ENCODE measurements at places on chromosomes 1 and 21. TPM values are rescaled to one million over a fixed set of nuclear protein-coding genes. Genes with fewer than 3 reads are reported as not detected.

DNA sequence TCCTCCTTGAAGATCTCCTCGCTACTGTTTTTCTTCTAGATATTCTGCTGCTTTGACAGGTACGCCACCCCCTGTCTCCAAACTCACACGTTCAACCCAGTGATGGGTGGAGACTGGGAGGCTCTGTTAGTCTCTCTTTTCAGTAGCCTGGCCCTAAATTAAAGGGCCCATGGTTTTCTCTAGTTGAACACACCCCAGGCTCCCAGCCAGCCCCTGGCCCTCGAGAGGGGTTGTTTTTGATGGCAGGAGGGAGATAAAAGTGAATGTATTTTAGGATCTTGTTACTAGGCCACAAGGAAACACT is 21.6 kb upstream of the CLDN14 start:
- H3K36me3 ChIP-seq, result no peaks in the 10 kb centered on the region
- H3K27me3 ChIP-seq, result no peaks in the 10 kb centered on the region
- no peak overlapping the region for H3K27ac ChIP-seq

- H3K4me3 ChIP-seq, result no peak overlapping the region
- H3K36me3 ChIP-seq, result no peaks in the 10 kb centered on the region
- no peaks in the 10 kb centered on the region for H3K4me1 ChIP-seq
Measured at GRCh38 chr1:228818928-228819630, 83.8 kb downstream of the RHOU start.

DNA sequence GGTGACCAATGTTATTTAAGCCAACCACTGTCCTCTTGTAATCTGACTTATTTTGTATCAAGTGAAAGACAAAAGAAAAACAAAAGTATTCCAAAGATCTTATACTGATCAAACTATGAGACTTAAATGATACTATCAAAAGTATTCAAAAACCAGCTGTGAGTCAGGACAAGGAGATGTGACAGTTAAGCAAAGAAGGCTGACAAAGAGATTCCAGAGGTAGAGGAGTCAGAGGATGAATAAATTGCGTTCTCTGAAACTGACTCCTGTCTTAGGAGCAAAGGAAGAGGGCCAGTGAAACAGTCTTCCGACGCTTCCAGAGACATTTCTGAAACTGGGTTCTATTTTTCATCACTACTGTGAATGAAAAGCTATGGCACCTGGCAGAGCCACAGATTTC is 20.9 kb downstream of the TMEM50B start:
- peaks cover 63% of the 10 kb centered on the region for H3K36me3 ChIP-seq
- no peaks in the 10 kb centered on the region for H3K4me1 ChIP-seq
- no peak overlapping the region for H3K4me3 ChIP-seq
- no peaks in the 10 kb centered on the region for H3K27me3 ChIP-seq

GRCh38 chr1:117812869-117813511 is 116.4 kb downstream of the GDAP2 start:
- no peak overlapping the region for H3K27ac ChIP-seq
- no peaks in the 10 kb centered on the region for H3K27me3 ChIP-seq
- no peaks in the 10 kb centered on the region for H3K36me3 ChIP-seq
- DNase-seq, result no peak
- H3K4me3 ChIP-seq, result no peak overlapping the region

GRCh38 chr1:164320790-164321731 is 237.9 kb upstream of the PBX1 start:
- no peaks in the 10 kb centered on the region for H3K4me1 ChIP-seq
- H3K36me3 ChIP-seq, result no peaks in the 10 kb centered on the region
- H3K27ac ChIP-seq, result no peak overlapping the region
- no peak overlapping the region for H3K4me3 ChIP-seq
- H3K27me3 ChIP-seq, result no peaks in the 10 kb centered on the region

- H3K27me3 ChIP-seq, result no peaks in the 10 kb centered on the region
- DNase-seq, result no peak
- no peak overlapping the region for H3K4me3 ChIP-seq
- H3K27ac ChIP-seq, result no peak overlapping the region
- no peaks in the 10 kb centered on the region for H3K4me1 ChIP-seq
- no peaks in the 10 kb centered on the region for H3K36me3 ChIP-seq
Measured at GRCh38 chr1:24085546-24085945, 26.4 kb downstream of the MYOM3 start.

DNA sequence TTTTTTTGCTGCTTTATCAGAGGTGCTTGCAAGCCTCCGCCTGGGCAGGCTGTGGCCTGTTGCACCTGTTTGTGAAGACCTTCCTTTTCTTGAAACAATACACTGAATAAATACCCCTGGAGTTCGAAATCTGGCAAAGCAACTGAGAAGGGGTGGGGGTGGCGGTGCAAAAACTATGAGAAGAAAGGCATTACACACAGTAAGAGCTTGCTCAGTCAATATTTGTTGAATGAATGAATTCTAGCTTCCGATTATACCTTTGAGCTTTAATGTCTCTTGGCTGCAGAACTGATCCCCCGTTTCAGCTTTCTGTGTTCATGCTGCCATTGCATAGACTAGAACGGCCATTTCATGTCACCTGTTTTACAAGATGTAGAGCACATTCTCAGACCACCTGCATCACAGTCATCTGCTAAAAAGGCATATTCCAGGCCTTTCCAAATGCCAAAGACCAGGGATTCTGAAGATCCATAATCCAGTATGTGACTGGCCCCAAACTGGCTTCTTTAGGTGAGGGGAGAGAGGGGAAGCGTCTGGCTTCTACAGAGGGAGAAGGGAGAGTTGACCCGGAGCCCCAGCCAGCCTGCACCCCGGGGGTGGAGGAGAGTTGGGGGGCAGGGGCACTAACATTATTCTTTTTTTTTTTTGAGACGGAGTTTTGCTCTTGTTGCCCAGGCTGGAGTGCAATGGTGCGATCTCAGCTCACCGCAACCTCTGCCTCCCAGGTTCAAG is 111.5 kb downstream of the ETS2 start:
- DNase-seq, result no peak
- no peak overlapping the region for H3K27ac ChIP-seq
- H3K4me3 ChIP-seq, result no peak overlapping the region
- H3K27me3 ChIP-seq, result no peaks in the 10 kb centered on the region

DNA sequence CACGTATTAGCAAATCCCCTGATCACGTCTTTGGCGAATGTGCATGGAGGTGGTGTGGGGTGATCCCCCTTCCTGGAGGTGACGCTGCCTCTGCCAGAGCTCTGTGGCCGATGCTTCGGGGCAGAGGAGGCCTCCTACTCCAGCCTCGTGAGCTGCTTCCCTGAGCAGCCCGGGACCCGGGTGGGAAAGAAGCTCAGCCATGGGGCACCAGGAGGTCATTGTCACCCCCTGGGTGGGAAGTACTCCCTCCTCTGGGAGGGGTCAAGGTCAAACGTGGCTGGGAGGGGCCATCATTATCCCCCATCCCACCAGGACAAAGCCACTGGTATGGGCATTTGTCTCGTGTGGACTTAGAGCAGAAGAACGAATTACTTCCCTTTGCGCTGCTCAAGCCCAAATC is 40.7 kb downstream of the KCNAB2 start:
- H3K36me3 ChIP-seq, result no peaks in the 10 kb centered on the region
- no peak for DNase-seq
- H3K27ac ChIP-seq, result no peak overlapping the region
- no peak overlapping the region for H3K4me3 ChIP-seq
- H3K27me3 ChIP-seq, result no peaks in the 10 kb centered on the region

DNA sequence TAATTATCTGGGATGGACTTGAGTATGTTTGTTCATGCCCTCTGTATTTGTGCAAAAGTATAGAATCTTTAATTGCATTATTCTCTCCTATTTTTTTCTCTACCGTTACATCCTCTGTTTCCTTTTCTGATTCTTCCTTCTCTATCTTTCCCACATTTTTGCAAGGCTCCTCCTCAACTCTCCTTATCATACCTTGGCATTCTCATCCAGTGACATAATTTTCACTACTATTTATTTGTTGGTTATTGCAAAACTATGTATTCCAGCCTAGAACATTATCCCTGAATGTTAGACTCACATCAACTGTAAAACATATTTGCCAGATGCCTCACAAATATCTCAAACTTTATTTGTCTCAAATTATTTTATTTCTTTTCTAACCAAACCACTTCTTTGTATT is 381.9 kb downstream of the COL11A1 start:
- H3K36me3 ChIP-seq, result no peaks in the 10 kb centered on the region
- H3K4me3 ChIP-seq, result no peak overlapping the region
- no peaks in the 10 kb centered on the region for H3K4me1 ChIP-seq
- DNase-seq, result no peak

GRCh38 chr1:14113841-14114567 is 414.0 kb downstream of the PRDM2 start:
- no peak for DNase-seq
- no peak overlapping the region for H3K27ac ChIP-seq
- H3K4me1 ChIP-seq, result no peaks in the 10 kb centered on the region

GRCh38 chr1:56068908-56069307 is 510.5 kb downstream of the PLPP3 start:
- no peaks in the 10 kb centered on the region for H3K36me3 ChIP-seq
- H3K4me1 ChIP-seq, result no peaks in the 10 kb centered on the region
- H3K27me3 ChIP-seq, result no peaks in the 10 kb centered on the region
- DNase-seq, result no peak
- H3K4me3 ChIP-seq, result no peak overlapping the region
- H3K27ac ChIP-seq, result no peak overlapping the region

DNA sequence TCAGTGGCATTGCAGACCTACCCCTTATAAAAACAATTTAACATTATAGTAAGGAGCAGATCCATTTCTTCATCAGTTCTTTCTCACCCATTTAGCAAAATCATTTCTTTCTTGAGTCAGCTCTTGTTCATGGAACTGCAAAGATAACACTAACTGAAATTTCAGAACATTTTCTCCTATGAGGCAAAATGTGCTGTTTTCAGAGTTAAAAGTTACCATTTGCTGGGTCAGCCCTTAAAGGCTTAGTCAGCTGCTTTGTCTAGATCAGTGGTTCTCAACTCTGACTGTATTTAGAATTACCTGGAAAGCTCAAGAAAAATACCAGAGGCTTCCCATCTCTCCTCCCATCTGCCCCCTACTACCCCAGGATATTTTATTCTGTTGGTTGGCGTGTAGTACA is 12.2 kb downstream of the METTL13 start:
- H3K27me3 ChIP-seq, result no peaks in the 10 kb centered on the region
- H3K27ac ChIP-seq, result no peak overlapping the region
- H3K4me3 ChIP-seq, result no peak overlapping the region
- DNase-seq, result no peak

DNA sequence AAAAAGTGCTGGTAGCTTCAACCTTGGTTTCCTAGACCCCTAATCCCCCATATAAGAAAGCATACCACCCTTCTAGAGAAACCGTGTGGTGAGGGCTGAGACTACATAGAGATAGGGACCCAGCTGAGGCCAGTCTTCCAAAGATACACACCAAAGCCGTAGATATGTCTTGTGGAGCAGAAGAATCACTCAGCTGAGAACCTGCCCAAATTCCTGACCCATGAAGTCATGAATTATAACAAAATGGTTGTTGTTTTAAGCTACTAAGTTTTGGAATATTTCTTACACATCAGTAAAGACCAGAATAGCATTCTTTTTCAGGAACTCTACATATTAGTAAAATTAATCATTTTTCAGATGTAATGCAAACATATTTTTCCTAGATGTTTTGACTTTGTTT is 3.3 kb upstream of the SNRPE start:
- peaks cover 8% of the 10 kb centered on the region for H3K36me3 ChIP-seq
- H3K4me1 ChIP-seq, result peaks cover 9% of the 10 kb centered on the region
- no peaks in the 10 kb centered on the region for H3K27me3 ChIP-seq
- no peak overlapping the region for H3K4me3 ChIP-seq
- no peak overlapping the region for H3K27ac ChIP-seq
- DNase-seq, result no peak

DNA sequence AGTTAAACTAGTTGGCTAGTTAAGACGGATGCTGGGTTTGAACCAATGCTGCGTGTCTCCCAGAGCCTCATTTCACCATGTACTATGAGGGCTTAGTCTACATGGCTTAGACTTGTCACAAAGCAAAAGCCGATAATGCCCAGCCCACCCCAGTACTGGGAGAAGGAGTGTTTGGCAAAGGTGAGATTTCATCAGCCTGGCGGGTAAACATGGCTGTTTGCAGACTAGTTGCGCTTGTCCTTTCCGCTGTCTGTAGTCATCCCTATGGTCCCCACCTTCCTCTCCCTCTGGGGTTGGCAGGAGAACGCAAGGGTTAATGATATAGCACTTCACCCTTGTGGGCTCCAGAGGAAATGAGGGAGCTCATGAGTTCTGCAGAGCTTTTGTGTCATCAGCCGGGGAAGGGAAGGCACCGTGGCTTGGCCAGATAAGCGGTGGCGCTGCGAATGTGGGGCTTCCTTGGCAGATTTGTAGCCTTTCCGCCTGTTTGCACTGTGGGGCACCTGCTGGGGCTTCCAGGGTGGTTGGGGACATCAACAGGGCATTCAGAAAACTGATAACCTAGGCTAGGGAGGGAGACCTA is 29.2 kb downstream of the SOX13 start:
- no peaks in the 10 kb centered on the region for H3K36me3 ChIP-seq
- no peak overlapping the region for H3K27ac ChIP-seq
- DNase-seq, result no peak
- H3K4me3 ChIP-seq, result no peak overlapping the region
- H3K4me1 ChIP-seq, result no peaks in the 10 kb centered on the region

GRCh38 chr21:37749132-37749531 is 167.1 kb downstream of the KCNJ6 start:
- no peaks in the 10 kb centered on the region for H3K4me1 ChIP-seq
- H3K27ac ChIP-seq, result no peak overlapping the region
- H3K4me3 ChIP-seq, result no peak overlapping the region
- H3K36me3 ChIP-seq, result no peaks in the 10 kb centered on the region
- DNase-seq, result no peak

The AGMAT gene
- total RNA-seq, result 8.7 TPM

The MAP3K21 gene
- total RNA-seq, result 0.94 TPM

The SEMA4A gene
- total RNA-seq, result 2.1 TPM

The GNAT2 gene
- total RNA-seq, result not detected

The LYPD8 gene
- not detected for total RNA-seq

The CLCA1 gene
- not detected for total RNA-seq

The REG4 gene
- 4.9 TPM for total RNA-seq

The FCN3 gene
- total RNA-seq, result not detected

The SLAMF9 gene
- total RNA-seq, result not detected

The MTMR11 gene
- total RNA-seq, result 9.7 TPM

The GCSAML gene
- total RNA-seq, result not detected

The KCNJ6 gene
- total RNA-seq, result not detected

Measured in naive thymus-derived CD4-positive, alpha-beta T cell (primary cell).